ENCODE measurements at places on chromosomes 5 and 9.

DNA sequence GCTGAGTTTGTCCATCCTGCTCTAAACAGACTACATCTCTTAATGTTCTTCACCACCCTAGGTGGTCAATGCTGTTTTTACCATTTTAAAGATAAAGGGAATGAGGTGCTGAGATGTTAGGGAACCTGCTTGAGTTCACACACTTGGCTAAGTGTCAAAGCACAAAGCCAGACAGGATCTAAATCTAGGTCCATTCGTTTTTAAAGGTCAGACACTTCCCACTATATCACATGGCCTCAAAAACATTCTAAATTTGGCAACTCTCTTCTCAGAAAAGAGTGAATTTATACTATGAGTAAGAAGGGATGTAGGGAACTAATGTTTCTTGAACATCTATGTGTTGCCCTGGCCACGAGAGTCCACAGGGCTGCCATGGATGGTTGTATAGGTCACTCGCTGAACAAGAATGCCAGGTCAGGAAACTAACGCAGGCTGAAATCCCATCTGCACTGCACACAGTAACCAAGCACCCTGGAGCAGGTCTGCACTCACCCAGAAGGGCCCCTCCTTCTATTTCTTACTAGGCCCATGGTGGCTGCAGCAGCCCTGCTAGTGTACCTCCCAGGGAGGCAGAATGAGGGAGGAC lies 213.0 kb downstream of the SPOCK1 start:
- no peak for ATAC-seq

GRCh38 chr5:108636135-108636853 lies 111.4 kb upstream of the FER start:
- no peak for ATAC-seq

GRCh38 chr9:124046189-124046588 lies 34.6 kb downstream of the LHX2 start:
- no peak for ATAC-seq

GRCh38 chr5:107254214-107254901 lies 416.4 kb downstream of the EFNA5 start:
- no peak for ATAC-seq

DNA sequence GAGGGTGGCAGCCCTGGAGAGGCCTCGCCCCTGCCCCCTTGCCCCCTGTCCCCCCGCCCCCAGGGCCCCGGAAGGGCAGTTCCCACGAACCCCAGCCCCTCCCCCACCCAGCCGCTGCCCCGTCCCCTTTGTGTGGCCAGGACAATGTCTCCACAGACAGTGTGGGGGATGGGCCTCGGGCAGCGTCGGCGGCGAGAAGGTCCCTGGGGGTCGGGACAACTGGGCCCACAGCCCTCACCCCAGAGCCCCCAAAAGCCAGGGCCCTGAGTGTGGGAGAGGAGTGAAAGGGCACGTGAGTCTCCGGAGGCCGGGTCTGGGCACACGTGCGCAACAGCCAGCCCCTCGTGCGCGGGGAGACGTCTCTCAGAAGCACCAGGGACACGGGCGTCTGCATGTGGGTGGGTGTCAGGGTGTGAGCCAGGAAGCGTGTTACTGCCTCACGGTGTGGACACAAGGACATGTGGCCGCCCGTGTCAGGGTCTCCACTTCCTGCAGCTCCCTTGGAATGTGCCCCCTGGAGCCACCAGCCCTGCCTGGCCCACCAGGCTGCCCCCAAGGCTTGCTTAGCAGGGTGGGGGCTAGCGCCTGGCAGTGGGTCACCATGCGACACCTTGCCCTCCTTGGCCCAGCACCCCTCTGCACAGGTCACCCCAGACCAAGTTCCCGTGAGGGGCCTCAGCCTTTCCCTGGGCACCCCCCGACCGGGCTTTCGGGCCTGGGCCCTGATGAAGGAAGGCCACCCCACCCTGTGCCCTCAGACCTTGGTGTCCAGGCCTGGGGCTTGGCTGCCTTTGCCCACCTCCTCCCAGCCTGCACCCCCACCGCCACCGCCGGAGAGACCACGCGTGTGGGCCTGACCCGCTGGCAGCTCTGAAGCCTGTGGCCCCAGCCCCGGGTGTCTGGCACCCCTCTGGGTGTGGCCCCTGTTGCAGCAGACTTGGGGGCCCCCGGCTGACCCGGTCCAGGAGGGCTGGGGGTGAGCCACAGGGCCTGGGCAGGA lies 12.8 kb upstream of the NRARP start:
- no peak for ATAC-seq

- no peak for ATAC-seq
Observed at GRCh38 chr5:134113363-134113889, 1.1 kb upstream of the TCF7 start.

DNA sequence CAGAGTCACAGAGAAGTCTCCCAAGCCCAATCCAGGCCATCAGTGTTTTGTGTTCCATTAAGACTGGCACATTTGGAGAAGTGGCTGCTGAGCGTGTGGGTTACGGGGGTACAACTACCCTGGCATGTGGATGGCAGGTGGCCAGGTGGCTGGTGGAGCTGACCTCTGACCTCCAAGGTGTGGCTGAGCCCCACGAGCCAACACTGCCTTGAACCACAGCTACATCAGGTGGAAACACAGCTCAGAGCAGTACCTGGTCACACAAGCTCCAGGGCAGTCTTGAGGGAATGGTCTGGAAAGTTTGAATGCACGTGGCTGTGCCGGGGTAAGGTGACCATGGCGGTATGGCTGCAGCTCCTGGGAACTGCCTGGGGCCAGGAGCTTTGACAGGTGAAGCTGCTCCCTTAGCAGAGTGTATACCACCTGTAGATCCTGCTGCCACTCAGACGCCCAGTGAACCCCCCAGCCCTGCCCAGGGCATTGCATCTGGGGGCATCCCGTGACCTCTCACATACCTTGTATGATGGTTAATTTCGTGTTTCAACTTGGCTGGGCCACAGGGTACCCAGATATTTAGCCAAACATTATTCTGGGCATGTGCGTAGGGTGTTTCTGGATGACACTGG lies 207.9 kb downstream of the GADD45G start:
- no peak for ATAC-seq

GRCh38 chr5:99317136-99317535 lies 388.3 kb upstream of the CHD1 start:
- ATAC-seq: no peak

GRCh38 chr9:135533113-135533512 lies 11.9 kb downstream of the LCN1 start:
- no peak for ATAC-seq

DNA sequence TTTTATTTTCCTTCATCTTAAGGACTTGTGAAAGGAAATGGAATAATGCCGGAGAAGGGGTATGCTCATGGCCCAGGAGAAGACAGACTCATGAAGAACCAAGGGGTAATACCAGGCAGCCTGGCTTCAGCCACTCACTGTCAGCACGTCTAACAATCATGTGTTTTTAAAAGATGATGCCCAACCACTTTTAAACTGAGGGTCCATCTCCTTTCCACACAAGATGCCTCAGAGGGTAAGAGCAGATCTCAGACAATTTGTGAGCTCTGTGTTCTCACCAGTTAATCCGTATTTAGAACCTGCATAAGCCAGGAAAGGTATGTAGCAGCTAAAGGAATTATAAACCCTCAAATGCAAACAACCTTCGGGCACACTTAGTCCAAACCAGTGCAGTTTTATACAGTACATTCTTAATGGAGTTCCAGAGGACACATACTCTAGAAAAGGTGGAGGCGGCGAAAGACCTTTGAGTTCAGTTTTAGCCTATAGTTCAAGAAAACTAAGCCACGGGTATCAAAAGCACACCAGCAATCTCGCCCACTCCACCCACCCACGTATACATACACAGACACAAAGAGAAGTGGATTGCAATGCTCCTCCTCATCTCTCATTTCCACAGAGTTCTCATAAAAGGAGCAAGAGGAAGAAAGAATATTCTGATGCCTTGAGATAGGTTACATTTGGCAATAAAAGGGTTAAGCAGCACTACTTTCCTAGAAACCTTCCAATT lies 2.6 kb downstream of the DIAPH1 start:
- ATAC-seq: no peak

GRCh38 chr9:107731115-107731762 lies 241.7 kb upstream of the KLF4 start:
- ATAC-seq: no peak

DNA sequence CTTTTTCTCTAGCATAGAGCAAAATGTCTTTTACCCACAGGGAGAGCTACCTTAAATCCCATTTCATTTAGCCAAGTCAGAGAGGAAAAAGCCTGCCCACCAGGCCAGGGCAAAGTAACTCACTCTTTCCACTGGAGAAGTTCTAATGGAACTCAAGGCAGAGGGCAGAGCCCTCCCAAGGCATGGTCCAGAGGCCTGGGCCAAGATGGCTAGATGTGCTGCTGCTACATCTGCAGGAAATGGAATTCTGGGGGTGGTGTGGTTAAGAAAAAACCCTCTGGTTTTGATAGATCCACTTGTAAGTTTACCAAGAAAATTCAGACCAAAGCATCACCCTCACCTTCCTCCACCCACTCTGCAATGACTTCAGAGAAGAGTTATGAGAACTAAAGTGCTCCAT lies 37.3 kb downstream of the CSF2 start:
- peak; percentile 57 for ATAC-seq

GRCh38 chr5:144194144-144194543 lies 23.5 kb downstream of the KCTD16 start:
- ATAC-seq: no peak

- no peak for ATAC-seq
Observed at GRCh38 chr5:81391-82021, 10.5 kb upstream of the PLEKHG4B start.

DNA sequence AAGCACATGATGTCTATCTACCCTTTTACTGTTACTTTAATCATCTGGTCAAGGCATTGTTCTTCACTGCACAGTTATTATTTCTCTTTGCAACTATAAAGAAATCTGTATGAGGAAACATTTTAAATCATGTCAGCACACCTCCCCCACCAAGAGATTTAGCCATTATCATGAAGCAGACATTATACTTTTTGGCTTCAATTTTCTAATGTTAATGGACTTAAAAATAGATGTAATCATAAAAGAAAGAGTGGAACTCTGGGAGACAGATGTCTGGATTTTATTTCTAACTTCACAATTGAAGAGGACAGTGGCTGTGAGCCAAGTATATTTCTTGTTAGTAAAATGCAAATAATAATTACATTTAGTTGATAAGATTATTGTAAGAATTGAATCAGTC lies 932.4 kb downstream of the TAF11L14 start:
- ATAC-seq: no peak

- peak; percentile 59 for ATAC-seq
Observed at GRCh38 chr5:1104327-1105006, 7.4 kb downstream of the SLC12A7 start.

GRCh38 chr5:94812232-94812631 lies 193.8 kb downstream of the SLF1 start:
- no peak for ATAC-seq

DNA sequence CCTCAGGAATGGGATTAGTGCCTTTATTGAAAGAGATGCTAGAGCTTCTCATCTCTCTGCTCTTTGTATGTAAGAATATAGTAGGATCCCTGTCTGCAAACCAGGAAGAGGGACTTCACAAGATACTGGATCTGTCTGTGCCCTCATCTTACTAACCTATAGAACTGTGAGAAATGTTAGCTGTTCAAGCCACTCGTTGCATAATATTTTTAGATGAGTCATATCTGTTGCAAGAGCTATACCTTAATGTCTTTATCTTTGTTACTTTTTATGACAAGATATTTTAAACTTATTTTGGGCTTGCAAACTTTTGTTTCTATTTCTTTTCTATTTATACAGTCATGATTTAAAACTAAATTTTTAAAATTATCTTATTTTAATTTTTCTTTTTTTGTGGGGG lies 1296.8 kb upstream of the CDH6 start:
- ATAC-seq: no peak

DNA sequence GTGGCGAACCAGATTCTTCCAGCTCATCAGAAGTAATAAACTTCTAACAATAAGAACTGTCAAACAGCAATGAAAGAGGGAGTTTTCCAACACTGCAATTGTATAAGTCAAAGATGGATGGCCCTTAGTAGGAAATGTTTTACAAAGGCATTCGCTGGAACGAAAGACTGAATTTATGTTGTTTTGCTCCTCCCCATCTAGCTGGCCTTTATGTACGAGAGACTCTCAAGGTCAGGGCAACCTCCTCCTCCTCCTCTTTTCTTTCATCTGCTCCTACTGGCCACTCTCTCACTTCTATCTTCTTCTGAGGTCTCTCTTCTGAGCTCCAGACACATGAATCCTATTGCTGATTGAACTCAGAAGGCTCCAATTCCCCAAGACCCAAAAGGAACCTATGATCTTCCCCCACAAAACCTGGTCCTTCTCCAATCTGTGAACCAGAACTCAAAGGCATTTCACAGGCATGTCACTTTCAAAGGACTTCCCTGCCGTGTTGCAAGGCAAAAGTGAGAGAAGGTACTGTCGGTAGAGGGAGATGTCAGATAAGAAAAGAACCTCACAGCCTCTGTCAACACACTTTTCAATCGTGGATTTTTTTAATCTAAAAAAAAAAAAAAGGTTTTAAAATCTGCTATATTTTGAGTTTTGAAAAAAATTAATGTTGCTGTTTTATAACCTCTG lies 28.5 kb upstream of the PUM3 start:
- ATAC-seq: no peak

DNA sequence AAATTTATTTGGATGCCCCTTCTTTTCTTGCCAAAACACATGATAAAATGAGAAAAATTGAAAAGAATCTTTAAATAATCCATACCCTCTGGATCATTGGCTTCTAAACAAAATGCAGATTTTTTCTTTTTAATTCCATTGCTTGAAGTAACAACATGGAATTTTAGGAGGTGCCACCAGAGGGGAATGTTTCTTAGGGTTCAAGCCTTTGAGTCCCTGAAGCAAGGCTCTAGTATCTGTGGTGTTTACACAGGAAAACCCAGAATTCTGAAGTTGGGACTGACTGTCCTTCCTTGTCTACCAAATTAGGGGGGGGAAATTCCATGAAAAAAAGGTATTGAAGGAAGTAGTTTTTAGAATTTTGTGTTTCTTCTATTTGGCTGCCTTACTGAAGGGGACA lies 69.4 kb downstream of the LMNB1 start:
- no peak for ATAC-seq

- no peak for ATAC-seq
Observed at GRCh38 chr9:14245901-14246525, 67.9 kb downstream of the NFIB start.

- peak; percentile 67 for ATAC-seq
Observed at GRCh38 chr5:138503487-138504270, 38.4 kb downstream of the EGR1 start.

DNA sequence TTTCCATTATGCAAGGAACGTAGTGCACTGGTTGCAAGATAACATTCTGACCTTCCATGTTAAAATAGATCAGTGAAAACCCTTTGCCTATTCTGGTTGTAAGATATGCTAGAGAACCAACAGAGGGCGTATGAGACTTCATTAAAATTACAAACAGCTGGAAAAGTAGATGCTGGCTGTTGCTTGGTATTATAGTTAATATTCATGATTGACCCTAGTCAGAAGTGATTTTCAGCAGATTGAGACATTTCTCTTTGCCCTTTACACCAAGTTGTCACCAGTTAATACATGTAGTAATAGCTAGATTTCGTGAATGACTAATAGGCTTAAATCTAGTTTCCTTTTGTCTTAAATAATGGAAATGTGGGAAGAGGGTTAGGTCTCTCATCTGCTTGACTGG lies 13.8 kb upstream of the FGF18 start:
- ATAC-seq: peak; percentile 21

Measured in activated T-helper 17 cell treated with anti-CD3 and anti-CD28 coated beads, Interleukin-2, amount 50 U/mL, for 72 hours (primary cell).